ENCODE measurements at places on chromosomes 6 and 20.

DNA sequence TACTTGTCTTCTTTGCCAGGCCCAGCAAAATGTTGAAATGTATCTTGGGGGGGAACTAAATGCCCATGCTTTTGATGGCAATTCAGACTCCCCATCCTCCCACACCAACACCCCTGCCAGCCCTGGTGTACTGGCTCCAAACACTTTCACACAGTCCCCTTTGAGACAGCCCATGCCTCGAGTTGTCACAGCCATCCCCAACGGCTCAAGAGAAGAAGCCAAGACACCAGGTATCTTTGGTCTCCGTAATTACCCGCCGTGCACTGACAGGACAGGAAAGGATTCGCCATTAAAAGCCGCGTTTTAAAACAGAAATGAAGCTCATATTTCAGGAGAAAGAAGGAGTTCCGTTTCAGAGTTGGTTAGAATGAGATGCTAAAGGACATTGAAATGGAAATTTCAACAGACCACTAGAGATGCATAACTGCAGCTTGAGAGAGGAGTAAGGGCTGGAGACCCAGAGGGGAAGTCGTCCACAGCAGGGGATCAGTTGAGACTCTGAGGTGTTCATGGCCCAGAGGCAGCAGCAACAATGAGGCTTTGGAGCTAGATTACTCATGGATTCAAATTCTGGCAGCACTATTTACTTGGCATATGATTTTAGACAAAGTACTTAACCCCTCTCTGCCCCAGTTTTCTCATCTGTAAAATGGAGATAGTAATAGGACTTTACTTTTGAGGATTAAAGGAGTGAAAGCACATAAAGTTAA is 63.5 kb upstream of the ADGRF1 start:
- no peak for DNase-seq

- DNase-seq: no peak
These were observed 39.7 kb downstream of the SIRPA start for GRCh38 chr20:1934721-1935573.

DNA sequence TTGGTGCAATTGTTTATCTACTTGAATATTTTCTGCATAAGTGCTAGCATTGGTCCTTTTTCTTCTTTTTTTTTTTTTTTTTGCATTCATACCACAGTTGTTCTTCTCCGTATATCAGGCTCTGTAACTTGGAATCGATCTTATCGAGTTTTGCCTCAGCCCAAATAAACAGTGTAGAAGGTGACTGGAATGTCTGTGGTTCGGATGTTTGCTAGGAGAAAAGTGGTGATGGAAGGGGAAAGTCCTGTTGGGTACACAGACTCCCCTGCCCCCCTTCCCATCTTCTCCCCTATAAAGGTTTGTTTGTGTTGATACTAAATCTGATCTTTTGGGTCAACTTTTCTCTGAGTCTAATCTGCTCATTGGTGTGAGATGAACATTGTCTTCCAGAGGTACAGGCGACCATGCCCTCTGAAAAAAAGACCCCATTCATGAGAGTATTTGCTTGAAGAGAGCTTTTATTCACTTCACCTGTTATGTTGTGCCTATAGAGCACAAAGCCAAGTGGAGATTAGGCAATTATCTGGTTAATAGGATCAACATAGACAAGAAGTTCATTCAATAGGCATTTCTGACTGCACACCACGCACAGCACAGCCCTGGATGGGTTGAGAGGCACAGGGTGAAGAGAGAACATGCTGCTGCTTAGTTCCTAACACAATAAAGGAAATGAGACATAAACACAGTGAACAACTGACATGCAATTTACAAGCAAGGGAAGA is 620.0 kb downstream of the PKHD1 start:
- no peak for DNase-seq

- peak; percentile 29 for DNase-seq
These were observed 39.7 kb upstream of the TULP1 start for GRCh38 chr6:35552285-35552917.

GRCh38 chr6:49736017-49736508 is 8.1 kb downstream of the CRISP3 start:
- DNase-seq: no peak

- DNase-seq: no peak
These were observed 131.2 kb upstream of the RIN2 start for GRCh38 chr20:19626896-19627295.

DNA sequence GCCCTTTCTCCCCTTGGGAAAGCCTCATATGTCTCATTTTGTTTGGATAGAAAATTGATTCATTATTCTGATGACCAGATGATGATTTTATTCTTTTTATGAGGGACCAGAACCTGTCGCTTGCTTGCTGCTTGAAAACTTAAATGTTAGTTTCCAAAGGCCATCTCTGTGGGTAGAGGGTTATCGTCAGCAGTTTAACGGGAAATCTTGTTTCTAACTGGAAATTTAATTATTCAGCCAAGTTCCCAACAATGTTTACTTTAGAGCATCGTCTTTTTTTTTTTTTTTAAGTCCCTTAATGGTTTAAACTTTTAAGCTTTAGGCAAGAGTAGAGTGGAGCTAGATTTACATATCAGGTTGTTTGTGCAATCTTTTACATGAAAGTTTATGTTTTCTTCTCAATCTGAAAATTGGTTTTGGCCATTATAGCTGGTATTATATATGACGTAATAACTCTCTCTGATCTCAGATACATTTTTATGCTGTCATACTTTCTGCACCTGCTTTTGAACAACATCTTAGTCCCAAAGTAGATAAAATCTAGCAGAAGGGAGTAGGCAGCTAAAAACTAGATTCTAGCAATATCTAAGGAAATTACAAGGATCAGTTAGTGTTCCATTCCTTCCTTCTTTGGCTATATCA is 93.9 kb downstream of the FOXO3 start:
- DNase-seq: no peak

- DNase-seq: no peak
These were observed 20.5 kb upstream of the CDKN1A start for GRCh38 chr6:36657942-36658544.

- no peak for DNase-seq
These were observed at the start of gene HLA-DOB for GRCh38 chr6:32816746-32817204. HLA-DOB (minus strand) TSS chr6:32817002; CDS start chr6:32816951, 51 bp downstream.

- DNase-seq: no peak
These were observed 78.1 kb downstream of the MAP3K7 start for GRCh38 chr6:90508753-90509152.

DNA sequence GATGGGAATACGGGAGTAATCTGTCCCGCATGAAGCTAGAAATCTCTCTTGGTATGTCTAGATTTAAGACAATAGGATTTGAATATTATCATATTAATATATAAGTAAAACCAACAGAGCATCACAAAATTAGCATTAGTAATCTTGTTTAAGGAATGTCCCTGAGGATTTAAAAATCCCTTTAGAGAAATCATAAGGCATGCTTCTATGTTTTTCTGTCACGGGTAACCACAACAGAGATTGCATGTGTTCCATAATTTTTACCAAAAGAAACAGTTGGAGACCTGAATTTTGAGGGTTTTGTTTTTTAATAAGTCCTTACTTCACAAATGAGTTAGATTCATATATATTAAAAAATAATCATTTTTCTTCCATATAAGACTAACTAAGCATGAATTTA is 146.8 kb downstream of the GJA1 start:
- DNase-seq: no peak

- DNase-seq: no peak
These were observed 173.2 kb downstream of the BTBD3 start for GRCh38 chr20:12090920-12091319.

DNA sequence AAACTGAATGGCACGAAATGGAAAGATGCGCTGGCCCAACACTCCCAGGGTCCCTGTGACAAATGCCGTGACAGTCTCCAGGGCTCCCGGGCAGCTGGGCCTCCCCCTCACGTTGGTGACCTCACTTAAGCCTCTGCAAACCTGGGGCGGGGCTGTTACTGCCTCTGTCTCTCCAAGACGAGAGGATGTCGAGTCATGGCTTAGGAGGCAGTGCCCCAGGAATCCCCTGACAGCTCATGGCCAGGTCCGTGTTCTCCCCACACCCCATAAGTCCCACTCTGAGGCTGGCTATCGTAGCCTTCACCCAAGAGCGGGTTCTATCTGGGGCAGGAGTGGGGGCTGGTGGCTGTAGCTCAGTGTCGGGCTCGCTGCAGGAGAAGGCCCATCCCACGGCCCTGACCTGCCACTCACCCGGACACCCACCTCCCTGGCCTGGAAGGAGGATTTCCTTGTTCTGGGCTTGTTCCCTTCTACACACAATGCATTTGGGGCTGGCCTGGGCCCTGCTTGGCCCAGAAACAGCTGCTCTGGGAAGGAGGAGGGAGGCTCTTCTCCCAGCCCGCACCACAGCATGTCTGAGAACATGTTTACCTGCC is 5.6 kb upstream of the RPS21 start:
- DNase-seq: no peak

- no peak for DNase-seq
These were observed 207.1 kb downstream of the MAFB start for GRCh38 chr20:40481743-40482458.

- no peak for DNase-seq
These were observed 247.7 kb downstream of the SOD2 start for GRCh38 chr6:159445351-159445750.

DNA sequence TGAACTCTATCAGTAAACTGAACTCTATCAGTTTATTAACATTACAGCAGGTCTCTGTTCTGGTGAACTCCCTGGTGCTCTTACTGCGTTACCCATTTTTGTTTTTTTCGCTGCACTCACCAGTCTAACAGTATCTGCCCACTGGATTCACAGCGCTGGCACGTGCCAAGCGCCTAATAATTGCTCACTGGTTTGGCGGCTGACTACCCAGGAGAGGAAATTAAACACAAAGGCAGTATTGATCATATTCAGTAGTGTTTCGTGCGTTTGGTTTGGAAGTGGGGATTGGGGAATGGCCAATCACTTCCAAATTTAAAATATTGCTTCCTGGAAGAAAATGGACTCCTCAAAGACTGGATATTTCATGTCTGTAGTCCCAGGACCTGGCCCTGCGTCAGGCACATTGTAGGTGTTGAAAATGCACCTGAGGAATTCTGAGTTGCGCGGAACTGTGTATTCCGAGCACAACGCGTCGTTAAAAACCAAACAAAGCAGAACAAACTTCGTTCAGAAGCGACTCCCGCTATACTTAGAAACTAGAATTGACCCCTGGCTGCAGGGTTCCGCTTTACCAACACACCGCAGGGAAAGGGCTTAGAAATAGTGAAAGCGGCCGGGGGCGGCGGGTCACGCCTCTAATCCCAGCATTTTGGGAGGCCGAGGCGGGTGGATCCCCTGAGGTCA is 1.1 kb upstream of the RPS12 start:
- DNase-seq: no peak

DNA sequence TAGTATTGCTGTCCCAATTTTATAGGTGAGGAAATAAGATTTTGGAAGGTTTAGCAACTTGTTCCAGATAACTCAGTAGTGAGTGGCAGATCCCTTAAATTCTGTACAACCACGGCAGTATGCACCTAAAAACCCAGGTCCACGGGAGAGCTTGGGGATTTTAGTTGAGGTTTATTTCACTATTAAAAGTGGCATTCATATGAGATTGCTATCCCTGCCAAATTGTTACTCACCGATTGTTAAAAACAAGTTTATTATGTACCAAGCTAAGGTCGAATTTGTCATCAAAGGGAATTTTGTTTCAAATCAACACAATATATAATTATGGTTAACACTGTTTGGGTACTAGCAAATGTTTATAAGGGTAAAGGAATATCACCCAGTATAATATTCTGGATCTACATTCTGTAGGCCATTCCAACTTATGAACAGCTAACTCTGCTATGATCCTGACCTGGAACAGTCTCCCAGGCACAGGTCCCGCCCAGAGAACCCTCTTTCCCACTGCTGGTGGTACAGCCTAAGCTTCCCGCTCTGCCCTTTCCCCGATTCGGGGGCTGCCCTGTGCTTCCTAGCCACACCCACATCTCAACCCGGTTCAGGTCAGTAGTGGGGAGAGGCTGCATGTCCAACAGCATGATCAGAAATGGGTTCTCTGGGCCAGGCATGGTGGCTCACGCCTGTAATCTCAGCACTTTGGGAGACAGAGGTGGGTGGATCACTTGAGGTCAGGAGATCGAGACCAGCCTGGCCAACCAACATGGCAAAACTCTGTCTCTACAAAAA is 24.9 kb downstream of the GPLD1 start:
- no peak for DNase-seq

GRCh38 chr6:161949531-161949930 is 675.7 kb upstream of the AGPAT4 start:
- no peak for DNase-seq

DNA sequence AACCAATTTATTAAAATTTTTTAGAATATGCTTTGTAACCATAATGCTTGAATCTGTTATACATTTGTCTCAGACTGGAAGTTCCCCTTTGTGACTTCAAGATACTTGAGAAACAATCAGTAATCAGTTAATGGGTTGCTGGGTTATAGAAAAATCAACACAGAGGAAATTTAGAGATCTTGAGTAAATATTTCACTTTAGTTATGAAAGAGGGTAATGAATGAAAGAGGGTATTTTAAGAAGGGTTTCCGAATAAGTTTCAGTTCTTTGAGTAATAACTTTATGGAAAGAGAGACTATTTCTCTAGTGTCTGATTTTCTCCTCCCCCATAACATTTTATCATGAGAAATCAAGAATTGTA is 21.4 kb downstream of the ZFAND3 start:
- DNase-seq: no peak

DNA sequence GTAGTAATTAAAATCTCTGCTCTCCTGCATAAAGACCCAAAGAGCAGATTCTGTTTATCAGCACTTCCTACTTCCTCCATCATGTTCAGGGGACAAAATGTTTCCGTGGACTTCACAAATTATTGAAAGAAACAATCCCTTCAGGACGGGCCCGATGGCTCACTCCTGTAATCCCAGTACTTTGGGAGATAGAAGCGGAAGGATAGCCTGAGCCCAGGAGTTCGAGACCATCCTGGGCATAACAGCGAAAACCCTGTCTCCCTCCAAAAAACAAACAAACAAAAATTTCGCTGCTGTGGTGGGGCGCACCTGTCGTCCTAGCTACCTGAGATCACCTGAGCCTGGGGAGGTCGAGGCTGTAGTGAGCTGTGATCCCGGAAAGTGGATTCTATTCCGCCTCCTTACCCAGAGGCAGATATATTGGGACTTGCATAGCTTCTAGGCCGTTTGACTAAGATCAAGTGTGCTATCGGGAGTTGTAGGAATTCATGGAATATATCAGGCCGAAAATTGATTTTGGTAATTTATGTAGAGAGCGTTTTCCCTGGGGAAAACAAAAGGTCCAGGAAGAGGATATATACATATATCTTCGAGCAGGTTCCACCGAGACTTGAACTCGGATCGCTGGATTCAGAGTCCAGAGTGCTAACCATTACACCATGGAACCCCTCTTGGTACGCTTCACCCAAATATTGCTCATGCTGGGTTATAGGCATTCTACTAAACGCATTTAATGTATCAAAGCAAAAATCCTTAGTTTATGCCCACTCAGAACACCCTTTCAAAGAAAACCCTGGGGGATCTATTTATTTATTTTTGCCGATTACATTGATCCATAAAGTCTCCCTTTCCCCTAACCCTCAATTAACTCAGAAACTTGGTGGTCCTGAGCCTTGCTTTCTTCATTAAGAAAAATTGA is 74.5 kb upstream of the ZNF184 start:
- DNase-seq: no peak

GRCh38 chr6:154933181-154933827 is 61.8 kb upstream of the TIAM2 start:
- no peak for DNase-seq
